ENCODE measurements at places on chromosomes 16 and 17.

GRCh38 chr17:76586741-76587487, 1.3 kb upstream of the ST6GALNAC2 start:
- DNase-seq = peak; percentile 82

DNA sequence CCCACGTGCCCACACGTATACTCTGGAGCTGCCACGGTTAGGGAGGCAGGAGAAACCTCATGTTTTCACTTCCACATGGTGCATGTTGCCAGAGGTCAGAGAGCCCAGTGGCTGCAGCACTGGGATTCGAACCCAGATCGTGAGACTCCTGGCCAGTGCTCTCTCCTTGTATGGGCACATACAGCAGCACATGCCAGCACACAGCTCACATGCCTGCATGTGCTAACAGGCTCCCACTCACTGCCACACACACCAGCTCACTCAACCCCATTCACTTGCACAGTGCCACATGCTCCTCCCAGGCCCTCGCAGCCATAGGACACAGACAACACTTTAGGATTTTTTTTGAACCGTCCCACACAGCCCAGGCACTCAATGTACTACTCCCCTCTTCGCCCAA, 49.5 kb upstream of the MRPS23 start:
- no peak for DNase-seq

DNA sequence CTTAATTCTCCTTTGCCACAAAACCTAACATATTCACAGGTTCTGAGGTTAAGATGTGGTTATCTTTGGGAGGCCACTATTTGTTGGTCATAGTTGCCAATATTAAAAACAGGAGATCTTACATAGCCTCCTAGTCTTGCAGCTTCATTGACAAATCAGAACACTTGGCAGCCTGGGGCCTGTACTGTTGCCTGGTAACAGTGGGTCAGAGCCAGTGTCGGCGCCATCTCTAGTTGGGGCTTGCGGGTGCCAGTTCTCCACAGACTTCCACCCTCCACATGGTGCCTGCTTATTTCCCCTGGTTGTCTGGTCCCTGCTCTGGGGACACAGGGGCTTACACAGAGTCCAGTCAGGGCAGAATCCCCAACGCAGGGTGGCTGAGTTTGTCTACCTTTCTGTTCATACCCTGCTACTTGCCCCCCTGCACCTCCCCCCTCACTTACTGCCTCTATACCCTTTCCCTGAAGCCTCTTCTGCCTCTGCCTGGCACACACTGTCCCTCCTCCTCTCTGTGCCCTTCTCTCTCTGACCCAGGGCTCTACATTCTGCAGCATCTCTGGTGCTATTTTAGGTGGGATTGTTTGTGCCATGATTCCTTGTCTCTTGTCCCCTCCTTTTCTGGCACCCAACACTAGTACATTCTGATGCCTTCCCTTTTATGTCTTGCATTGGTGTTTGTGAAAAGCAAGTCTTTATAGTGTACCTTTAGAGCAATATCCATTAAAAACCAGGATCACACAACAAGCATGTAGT, 13.4 kb downstream of the EPN2 start:
- no peak for DNase-seq

DNA sequence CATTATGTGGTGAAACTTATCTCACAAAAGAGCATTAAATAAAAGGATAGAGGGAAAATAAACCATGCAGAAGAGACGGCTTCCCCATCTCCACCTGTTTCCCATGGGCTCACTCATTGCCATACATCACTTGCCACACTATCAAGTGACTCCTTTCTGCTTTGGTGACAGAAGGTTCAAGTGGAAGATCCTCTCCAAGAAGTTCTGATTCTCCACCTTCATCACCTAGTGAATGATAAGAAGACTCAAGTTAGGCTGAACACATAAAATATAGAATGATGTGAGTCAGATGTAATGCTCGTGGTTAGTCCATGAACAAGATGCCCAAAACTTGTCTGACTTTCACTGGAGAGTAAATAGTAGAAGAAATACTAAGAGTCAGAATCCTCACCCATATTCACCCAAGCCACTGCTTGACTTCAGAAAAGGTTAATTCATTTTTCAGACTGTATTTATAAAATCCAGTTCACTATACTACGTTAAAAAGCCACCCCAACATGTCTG, 100.1 kb upstream of the TOB1 start:
- no peak for DNase-seq

GRCh38 chr16:14559809-14560241, 70.2 kb downstream of the PARN start:
- DNase-seq = no peak

- DNase-seq = peak; percentile 67
These were observed 263.8 kb downstream of the HS3ST3A1 start for GRCh38 chr17:13337864-13338371.

GRCh38 chr16:88769617-88770460, 15.2 kb downstream of the PIEZO1 start:
- DNase-seq = no peak

GRCh38 chr16:85386467-85387170, 226.5 kb upstream of the GSE1 start:
- DNase-seq = no peak

Data from NCI-H1105 (cell line).